ENCODE measurements at places on chromosomes 7 and 10.

DNA sequence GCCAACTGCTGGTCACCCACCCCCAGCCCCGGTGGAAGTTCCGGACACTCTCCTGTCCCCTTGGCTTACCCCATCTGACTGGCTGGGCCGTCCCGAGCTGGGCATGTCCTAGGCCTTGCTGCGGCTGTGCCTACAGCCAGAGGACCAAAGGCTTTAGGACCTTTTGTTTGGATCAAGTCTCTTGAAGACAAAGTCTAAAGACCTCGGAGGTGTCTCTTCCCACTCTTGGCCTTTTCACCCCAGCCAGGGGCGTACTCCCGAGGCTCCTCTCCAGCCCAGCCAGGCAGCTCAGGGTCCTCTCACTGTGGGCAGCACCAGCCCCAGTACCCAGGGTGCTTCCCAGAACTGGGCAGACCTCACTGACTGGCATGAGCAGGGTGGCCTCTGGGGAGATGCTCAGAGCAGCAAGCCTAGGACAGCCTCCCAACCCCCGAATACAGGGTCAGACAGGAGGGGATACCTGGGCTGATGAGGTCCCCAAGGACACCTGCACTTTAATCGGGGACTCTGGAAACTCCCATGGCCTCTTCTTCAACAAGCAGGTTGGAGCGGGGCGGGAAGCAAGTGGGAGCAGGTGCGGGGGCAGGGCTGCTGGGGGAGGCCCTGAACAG is 2.7 kb upstream of the PWWP2B start:
- DNase-seq: no peak

DNA sequence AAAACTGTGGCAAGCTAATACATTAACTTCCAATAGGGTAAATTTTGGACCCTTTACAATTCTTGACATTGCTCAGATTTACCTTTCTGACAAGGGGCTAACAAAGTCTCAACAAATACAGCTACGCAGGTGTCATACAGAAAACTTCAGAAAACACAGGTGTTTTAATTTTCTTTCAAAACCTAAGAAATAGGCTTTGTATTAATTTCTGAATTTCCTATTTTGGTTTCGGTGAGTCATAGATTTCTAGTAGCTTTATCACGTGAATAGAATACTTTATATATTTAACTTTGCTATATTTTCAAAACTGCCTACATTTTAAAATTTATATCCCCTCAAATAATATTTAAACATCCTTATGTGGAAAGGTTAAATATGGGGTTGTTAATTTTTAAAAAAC is 215.3 kb downstream of the DGKB start:
- DNase-seq: no peak

DNA sequence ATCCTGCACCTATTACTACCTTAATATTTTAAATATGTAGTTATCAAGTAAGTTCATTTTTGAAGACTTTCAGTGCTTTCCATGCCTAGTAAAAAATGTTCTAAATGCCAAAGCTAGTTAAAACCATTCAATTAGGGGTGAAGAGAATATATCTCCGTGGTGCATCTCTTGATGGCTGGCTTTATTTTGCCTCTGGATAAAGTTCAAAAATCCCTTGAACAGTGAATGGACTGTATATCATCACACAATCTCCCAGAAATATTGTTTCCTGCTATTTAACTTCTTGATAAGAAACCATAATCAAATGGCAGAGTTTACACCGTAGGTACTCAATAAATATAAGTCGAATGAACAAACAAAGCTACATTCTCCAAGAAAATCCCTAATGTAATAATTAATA is 1113.0 kb upstream of the C7orf33 start:
- no peak for DNase-seq

DNA sequence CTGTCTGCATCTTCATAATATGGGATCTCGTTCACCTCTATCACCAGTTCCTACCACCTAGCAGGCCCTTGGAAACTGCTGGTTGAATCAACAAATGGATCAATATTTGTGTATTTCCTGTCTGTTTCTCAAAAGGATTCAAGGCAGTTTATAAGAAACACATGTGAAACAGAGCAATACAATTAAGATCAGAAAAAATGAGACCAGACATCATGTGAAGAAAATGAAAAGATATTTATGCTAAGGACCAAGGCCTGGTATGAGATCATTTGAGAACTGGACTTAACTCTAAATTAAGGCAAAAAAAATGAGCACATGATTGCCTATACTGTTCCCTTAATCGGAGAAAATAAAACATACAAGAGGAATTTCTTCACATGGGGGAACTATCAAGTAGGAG is 589.0 kb downstream of the SUGCT start:
- no peak for DNase-seq

- no peak for DNase-seq
Measured at GRCh38 chr10:24340883-24341282, 131.9 kb downstream of the KIAA1217 start.

DNA sequence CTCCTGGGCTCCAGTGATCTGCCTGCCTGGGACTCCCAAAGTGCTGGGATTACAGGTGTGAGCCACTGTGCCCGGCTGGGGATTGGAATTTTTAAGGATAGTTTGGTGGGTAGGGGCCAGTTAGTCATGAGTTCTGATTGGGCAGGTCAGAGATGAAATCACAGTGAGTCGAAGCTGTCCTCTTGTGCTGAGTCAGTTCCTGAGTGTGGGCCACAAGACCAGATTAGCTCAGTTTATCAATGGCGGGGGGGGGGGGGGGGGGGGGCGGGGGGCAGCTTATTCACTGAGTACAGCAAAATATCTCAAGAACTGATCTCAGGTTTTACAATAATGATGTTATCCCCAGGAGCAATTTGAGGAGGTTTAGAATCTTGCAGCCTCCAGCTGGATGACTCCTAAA is 11.6 kb upstream of the ERCC6 start:
- DNase-seq: peak; percentile 57

GRCh38 chr7:7516662-7517061 is 19.0 kb downstream of the COL28A1 start:
- DNase-seq: no peak

GRCh38 chr7:100127866-100128636 is 1.3 kb downstream of the MBLAC1 start:
- DNase-seq: no peak
